Osteocyte (in vitro differentiated cells): ENCODE measurements at places on chromosomes 2 and 18. TPM values are rescaled to one million over a fixed set of nuclear protein-coding genes. Genes with fewer than 3 reads are reported as not detected.

The SPEG gene
- total RNA-seq = 27.0 and 30.3 TPM in 2 replicates

The EDAR gene
- not detected in 2 replicates for total RNA-seq

The PRPF40A gene
- total RNA-seq = 83.0 and 91.7 TPM in 2 replicates

The EGR4 gene
- not detected in 2 replicates for total RNA-seq

The STARD6 gene
- not detected in 2 replicates for total RNA-seq

The LCT gene
- not detected in 2 replicates for total RNA-seq

The TDRD15 gene
- total RNA-seq = not detected in 2 replicates

The GNLY gene
- not detected in 2 replicates for total RNA-seq

The VWA3B gene
- total RNA-seq = not detected in 2 replicates

The PCARE gene
- not detected in 2 replicates for total RNA-seq

The CRYBA2 gene
- total RNA-seq = not detected in 2 replicates

The SIX3 gene
- not detected in 2 replicates for total RNA-seq

The SLC23A3 gene
- total RNA-seq = 2.8 and 5.2 TPM in 2 replicates

The REEP1 gene
- total RNA-seq = 0.16 TPM in 1 of 2 replicates, not detected in the other

The FBXO36 gene
- 3.7 and 4.8 TPM in 2 replicates for total RNA-seq

The CFAP210 gene
- 0.94 TPM in 1 of 2 replicates, not detected in the other for total RNA-seq

The ERMN gene
- not detected in 2 replicates for total RNA-seq

- DNase-seq = peak; percentile 84
These were observed 51.6 kb downstream of the SLC66A2 start for GRCh38 chr18:79899609-79900445.

GRCh38 chr2:123546353-123546752 is 478.7 kb upstream of the CNTNAP5 start:
- DNase-seq = no peak

- no peak for DNase-seq
These were observed 95.1 kb upstream of the MSH6 start for GRCh38 chr2:47687856-47688255.

DNA sequence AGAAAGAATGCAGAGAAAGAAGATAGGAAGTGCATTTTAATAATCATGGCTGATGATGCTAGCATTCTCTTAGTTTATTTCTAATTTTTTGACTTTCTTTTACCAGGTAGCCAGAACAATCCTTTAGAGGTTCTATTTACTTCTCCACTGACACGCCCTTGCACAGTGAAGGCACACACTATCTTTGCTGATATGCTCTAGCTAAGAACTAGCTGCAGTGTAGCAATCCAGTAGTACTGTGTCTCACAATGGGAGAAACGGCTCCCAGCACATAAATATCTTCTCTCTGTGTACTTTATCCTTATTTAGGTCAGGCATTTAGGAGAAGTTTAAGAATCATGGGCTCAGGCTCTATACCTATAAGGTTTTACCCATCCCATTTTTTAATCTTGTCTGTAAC is 1005.4 kb downstream of the LRP1B start:
- DNase-seq = no peak

- DNase-seq = no peak
These were observed 750 bp downstream of the NPAS2 start for GRCh38 chr2:100820523-100821254.

- no peak for DNase-seq
These were observed 1.7 kb upstream of the PRLH start for GRCh38 chr2:237564526-237565131.

GRCh38 chr2:95374451-95374920 is 28.0 kb upstream of the FAHD2A start:
- DNase-seq = no peak

- DNase-seq = no peak
These were observed 13.1 kb downstream of the GNLY start for GRCh38 chr2:85707304-85707703.

DNA sequence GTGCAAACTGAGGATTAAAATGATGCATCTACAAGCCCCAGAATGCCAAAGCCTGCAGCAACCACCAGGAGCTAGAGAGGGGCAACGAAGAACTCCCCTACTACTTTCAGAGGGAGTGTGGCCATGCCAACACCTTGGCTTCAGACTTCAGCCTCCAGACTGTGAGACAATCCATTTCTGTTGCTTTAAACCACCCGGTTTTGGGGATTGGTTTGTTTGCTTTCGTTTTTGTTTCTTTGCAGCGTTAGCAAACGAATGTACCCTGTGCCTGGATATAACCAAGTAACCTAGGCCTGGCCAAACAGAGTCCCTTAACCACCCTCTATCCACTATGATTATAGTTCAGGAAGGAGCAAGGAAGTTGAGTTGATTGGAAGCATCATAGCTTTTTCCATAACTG is 171.2 kb upstream of the NCK2 start:
- no peak for DNase-seq

GRCh38 chr18:58756596-58757240 is 85.5 kb downstream of the MALT1 start:
- peak; percentile 69 for DNase-seq

GRCh38 chr2:105653302-105653701 is 91.4 kb upstream of the NCK2 start:
- DNase-seq = peak; percentile 11

DNA sequence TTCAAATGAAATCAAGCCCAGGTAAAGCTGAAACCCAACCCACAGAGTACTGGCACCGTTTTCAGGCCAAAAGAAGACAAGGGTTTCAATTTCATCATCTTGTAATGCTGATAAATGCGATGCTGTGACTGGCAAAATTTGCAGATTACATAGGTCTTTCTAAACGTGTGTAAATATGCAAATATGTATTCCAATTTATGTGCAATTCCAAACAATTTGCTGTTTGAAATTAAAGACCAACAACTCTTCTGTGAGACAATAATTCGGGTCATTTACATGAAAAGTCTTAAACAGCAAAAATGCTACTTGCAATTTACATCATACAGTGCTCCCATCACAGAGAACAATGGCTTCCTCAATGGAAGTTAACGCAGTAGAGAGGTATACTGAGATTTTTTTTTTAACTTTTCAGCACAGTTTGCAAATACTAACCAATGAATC is 2.8 kb upstream of the ZNF532 start:
- DNase-seq = no peak

DNA sequence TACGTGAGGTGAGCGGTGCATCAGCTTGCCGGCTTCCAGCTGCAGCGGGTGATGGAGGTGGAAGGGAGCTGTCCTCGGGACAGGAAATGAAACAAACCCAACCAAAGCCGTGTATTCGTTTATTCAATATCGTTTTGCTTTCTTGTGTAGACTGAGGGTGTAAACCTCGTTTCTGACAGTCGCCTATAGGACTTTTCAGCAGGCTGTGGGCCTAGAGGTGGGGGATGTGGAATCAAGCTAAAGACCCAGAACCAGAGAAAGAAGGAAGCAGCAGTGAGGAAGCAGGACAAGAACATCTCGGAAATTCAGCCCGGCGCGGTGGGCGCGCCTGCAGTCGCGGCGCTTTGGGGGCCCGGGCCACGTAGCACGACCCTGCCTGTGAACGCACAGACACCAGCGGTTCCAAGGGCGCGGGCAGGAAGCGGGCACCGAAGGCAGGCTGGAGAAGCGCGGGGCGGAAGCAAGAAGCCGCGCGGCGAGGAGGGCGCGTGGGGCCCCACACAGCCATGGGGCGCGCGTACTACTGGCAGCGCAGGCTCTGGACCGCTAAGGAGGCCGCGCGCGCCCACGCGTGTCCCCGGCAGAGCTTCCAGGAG is 755 bp upstream of the ATP9B start:
- no peak for DNase-seq

GRCh38 chr2:216044883-216045486 is 31.6 kb upstream of the MREG start:
- DNase-seq = no peak

GRCh38 chr2:127182626-127183458 is 37.3 kb downstream of the CYP27C1 start:
- DNase-seq = no peak

- no peak for DNase-seq
These were observed 38.3 kb downstream of the APLF start for GRCh38 chr2:68505603-68506159.

GRCh38 chr2:109147405-109147804 is 18.4 kb downstream of the SH3RF3 start:
- no peak for DNase-seq

DNA sequence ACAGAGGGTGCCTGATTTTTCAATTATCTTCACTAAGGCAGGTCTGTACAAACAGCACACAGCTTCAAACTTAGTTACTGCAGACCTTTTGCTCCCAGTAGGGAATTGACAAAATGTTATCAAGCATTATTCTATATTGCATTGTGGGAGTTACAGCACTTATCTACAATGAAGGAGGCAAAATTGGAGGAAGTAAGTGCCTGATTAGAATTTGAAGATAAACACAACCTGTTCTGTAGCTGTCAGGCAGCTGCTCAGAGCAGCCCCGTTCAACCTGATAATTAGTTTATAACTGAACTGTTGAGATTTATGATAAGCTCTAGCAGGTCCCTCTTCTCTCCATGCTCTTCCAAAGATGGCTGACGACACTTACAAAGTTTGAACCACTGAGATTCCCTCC is 364.4 kb upstream of the CYRIA start:
- no peak for DNase-seq

GRCh38 chr2:130727286-130727924 is 1.5 kb upstream of the GPR148 start:
- no peak for DNase-seq

DNA sequence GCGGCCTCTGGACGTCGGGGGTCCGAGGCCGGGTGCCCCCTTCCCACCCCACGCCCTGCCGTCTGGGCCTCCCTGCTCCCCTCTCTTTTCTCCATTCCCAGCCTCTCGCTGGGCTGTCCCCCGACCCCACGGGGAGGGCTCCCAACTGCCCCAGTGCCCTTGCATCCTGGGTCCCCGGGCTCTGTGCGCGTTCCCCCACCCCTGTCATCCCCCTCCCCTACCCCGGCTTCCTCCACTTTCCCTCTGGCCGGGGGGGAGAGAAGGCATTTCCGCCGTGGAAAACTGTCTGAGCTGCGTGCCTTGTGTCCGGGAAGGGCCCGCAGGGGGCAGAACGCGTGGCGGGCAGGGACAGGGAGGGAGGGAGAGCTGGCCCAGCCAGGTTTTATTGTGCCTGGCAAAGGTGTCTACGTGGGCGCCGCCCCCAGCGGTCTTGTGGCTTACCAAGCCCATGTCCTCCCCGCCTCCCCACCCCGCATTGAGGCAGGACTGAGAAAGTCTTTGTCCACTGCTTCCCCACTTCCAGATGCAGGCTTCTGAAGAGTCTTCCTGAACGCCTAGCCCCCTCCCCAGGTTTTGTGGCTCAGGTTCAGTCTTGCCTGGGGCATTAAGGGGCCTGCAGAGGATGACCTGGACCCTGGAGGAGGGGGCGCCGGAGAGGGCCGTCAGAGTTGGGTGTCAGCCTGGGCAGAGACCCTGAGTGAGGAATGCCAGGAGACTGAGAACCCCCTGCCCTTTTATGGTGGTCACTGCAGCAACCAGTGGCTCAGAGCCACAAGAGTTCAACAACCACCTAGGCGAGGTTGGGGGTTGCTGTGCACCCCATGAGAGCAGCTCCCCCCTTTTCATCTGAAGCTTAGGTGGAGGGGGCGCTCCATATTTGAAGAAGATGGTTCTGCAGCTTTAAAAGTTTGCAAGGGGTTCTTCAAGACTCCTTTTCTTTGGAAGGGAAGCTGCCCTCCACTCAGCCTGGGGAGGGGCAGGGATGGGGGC is 1.3 kb downstream of the ITM2C start:
- peak; percentile 85 for DNase-seq

DNA sequence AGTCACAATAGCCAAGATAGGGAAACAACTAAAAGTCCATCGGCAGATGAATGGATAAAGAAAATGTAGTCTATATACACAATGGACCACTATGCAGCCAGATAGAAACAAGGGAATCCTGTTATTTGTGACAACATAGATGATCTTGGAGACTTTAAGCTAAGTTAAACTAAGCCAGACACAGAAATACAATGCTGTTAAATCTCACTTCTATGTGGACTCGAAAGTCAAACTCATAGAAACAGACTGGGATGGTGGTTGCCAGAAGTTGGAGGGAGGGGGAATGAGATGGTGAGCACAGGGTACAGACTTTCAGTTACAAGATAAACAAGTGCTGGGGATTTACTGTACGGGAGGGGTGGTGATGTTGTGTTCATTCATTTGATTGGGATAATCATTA is 5.4 kb upstream of the CNDP1 start:
- DNase-seq = no peak

GRCh38 chr2:156891609-156892008 is 365.9 kb upstream of the GALNT5 start:
- DNase-seq = no peak

- DNase-seq = no peak
These were observed 167.9 kb upstream of the NXPH2 start for GRCh38 chr2:138948070-138948539.
